ENCODE measurements at places on chromosomes 13 and 19.

GRCh38 chr19:6007866-6008265 is 29.9 kb upstream of the RANBP3 start:
- no peak for DNase-seq

GRCh38 chr13:80215368-80215767 is 125.6 kb downstream of the SPRY2 start:
- no peak for DNase-seq

DNA sequence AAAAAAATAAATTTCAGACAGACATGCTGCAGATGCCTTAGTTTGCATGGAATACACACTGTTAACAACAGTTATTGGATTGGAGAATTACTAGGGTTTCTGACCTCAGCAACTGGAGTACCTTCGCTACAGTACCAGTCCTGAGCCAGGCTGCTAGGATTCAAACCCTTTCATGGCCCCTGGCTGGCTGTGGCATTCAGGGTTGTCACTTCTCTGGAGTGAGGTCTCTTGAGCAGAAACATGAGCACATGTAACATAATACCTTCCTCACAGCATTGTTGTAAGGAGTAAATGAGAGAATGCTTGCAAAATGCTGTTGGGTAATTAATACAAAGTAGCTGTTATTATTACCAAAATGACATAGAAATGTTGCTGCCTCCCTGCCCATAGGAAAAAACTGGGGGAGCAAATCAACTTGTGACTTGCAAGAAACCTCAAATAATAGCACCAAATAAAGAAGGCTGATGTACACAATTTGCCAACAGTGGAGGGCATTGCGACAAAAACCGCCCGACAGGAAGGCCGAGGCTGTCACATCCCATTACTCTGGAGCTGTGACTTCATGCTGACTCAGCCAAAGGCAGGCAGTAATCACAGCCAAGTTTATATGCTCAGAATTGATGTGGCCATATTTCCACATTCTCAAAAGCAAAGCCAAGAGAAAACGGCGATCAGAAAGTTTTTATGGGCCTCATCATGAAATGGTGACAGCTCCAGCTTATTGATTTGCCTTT is 100.4 kb downstream of the RFC3 start:
- DNase-seq = peak; percentile 47

GRCh38 chr19:6753178-6754031 is 13.8 kb downstream of the SH2D3A start:
- DNase-seq = no peak

DNA sequence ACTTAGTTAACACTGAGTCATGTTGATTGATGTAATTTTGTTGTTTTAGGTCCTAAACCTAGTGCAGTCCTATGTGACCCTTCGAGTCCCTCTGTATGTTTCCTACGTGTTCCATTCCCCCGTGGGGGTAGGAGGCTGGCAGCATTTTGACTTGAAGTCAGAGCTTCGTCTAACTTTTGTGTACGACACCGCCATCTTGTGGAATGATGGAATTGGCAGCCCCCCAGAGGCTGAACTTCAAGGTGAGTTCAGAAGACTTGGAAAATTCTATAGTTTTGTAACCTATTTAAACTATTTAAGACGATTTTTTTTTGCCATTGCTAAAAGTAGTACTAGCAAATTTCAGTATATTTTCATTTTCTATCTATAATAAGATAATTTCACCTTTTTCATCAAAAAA is 117.9 kb downstream of the STOML3 start:
- no peak for DNase-seq

GRCh38 chr13:31631071-31631470 is 108.3 kb upstream of the RXFP2 start:
- DNase-seq = no peak

DNA sequence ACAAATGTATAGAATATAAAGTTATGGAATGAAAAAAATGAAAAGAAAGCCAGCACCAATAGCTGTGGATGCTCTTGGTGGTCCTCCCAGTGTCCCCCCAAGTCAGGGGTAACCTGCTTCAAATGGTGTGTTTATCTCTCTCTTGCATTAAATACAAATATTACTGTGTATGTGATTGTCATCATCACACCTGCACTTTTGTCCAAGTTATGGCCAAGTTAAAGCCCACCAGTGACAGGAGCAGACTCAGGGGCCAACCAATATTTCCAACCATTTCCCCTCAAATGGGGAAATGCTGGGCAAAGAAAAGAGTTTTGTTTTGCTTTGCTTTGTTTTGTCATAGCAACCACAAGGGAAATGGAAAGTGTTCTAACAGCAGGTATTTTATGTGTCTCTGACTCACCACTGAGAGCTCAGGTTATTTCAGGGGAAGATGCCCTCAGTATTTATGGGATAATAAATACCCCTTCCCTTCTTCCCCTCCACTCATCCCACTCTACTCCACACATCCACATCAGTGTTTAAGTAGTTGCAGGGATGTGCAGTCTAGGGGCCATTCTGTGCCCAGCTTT is 133.6 kb downstream of the COL4A1 start:
- no peak for DNase-seq

GRCh38 chr13:45055902-45056648 is 64.2 kb upstream of the GTF2F2 start:
- no peak for DNase-seq

GRCh38 chr13:101698400-101698799 is 245.9 kb downstream of the ITGBL1 start:
- no peak for DNase-seq

GRCh38 chr13:97250560-97250959 is 28.4 kb downstream of the MBNL2 start:
- no peak for DNase-seq

GRCh38 chr13:67855741-67856238 is 625.7 kb upstream of the PCDH9 start:
- no peak for DNase-seq

DNA sequence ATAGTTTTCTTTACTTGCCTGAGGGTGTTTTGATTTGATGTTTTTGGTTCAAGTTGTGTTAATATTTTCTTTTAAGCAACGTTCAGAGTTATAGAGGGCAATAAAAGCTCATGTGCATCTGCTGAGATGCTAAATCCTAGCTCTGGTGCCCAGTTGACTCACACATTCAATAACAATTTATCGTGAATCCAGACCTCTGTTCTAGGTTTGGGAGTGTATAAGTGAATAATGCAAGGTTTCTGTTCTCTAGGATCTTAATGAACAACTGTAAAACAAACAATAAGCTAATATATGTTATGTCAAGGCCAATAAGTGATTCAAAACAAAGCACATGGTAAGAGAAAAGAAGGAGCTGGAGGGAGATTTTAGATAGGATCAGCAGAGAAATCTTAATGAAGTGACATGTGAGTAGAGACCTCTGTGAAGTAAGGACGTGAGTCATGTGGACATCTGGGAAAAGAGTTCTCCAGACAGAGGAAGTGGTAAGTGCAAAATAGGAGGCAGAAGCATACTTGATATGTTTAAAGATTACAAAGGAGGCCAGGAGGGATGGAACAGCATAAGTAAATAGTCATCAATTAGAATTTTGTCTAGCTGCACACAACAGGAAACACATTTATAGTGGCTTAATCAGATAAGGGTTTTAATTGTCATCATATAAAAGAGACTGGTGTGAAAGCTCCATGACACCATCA is 278.5 kb upstream of the HTR2A start:
- DNase-seq = peak; percentile 2

GRCh38 chr19:798415-799075 is 1.3 kb downstream of the PTBP1 start:
- DNase-seq = no peak

GRCh38 chr13:24104723-24105122 is 55.8 kb upstream of the SPATA13 start:
- no peak for DNase-seq

DNA sequence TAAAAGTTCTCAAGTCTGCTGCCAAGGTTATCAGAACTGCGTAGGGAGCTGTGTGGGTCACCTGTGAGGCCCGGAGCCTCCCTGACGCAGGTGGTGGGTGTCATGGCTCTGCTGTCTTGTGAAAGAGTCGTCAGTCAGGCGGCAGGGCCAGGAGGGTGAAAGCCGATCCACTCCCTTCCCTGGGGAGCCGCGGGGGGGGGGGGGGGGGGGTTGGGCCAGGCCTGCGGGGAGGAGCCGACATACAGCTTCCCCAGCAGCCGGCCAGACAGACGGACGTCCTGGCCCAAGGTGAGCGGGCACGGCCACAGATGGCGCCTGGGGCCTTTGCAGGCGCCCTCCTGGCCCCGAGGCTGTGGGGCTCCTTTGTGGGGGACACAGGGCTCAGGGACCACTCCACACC is 12.4 kb downstream of the SBNO2 start:
- peak; percentile 43 for DNase-seq

- DNase-seq = no peak
Observed at GRCh38 chr13:41833201-41833600, 127.7 kb downstream of the VWA8 start.

DNA sequence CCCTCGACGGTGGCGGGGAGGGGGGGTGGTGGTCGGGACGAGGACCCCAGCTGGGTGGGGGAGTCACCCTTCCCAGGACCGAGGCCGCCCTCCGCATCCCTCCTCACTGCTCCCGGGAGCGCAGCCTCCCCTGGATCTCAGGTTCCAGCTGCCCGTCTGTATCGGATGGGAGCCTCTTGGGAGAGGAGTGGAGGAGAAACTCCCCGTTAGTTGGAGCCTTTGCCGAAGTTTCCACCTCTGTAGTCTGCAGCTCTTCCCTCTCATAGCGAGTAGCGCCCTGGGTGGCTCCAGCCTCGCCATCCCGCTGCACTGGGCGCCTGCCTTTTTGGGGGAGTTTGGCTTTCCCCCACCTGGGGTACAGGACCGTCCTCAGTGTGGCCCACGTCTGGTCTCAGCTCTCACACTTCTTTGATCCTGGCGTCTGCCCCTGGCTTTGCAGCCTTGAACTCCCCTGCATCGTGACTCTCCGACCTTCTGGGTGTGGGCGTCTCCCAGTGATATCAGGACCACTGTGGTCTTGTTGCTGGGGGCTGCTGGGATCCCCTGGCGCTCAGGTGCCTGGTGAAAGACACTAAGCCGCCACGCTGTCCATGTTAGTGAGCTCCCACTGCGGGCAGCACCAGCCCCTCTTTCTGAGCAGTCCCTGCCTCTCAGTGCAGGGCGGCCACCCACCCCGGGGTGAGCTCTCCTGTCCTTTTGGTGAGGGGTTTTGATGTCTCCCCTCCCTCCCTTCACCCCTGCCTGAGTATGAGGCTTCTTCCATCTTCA is 1.1 kb downstream of the CNOT3 start:
- DNase-seq = no peak

GRCh38 chr13:63625869-63626268 is 2210.2 kb upstream of the PCDH20 start:
- no peak for DNase-seq

DNA sequence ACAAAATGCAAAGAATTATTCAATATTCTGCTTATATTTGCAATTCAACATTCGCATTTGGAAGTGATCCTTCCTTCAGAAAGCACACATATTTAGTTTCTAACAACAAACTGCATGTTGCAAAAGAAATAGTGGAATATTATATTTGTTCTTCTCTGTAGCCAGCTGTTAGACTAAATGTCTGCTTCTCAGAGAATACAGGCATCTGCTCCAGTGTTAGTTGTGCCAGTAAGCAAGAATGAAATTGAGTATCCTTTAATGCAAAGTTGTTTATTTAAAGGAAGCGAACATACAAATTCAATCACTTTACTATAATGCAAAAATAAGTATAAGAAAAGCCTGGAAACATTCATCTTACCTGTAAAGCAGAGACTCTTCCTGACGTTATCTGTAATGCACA is 663 bp downstream of the SLITRK6 start:
- DNase-seq = peak; percentile 38

GRCh38 chr13:27041341-27041740 is 130.3 kb downstream of the USP12 start:
- no peak for DNase-seq

GRCh38 chr13:48896312-48896711 is 79.4 kb upstream of the FNDC3A start:
- DNase-seq = no peak

- DNase-seq = no peak
Observed at GRCh38 chr13:48643159-48643558, 10.6 kb upstream of the CYSLTR2 start.

DNA sequence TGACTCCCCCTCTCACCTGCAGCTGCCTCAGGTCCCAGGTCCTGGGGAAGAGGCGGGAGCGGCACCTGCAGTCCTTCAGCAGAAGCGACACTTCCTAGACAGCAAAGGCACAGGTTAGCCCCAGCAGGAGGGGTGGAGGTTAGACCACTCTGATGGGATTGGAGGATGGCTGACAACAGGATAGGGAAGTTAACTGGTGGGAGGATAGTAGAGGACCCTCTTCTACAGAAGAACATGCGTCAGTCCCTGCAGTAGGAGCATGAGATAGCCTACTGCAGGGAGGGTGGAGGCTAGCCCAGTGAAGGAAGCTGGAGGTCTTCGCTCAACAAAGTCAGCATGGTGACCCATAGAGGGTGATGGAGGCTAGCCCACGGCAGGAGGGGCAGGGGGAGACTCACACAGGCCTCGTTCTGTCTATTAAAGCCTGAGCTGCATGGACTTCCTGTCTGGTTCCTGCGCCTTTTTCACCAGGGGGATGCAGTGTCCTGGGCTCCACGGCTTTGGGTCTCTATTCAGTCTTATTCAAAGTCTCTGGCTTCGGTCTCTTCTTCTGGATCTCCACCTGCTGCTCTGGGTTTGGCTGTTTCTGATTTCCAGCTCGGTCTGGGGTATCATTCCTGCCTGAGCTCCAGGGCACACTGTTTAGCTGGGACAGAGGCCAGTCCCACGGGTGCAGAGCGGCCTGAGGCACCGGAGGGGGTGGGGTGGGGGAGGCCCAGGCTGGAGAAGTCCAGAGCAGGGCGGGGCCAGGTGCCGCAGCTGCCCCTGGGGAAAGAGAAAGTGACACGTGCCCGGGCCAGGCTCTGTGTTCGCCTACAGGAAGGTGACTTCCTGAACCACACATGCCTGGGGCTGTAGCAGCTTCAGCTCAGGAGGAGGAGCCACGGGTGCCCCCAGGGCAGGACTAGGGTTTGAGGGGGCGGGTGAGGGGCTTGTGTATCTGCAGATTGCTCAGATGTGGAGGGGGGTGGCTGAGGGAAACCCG is 7.3 kb downstream of the IFNL3 start:
- no peak for DNase-seq

DNA sequence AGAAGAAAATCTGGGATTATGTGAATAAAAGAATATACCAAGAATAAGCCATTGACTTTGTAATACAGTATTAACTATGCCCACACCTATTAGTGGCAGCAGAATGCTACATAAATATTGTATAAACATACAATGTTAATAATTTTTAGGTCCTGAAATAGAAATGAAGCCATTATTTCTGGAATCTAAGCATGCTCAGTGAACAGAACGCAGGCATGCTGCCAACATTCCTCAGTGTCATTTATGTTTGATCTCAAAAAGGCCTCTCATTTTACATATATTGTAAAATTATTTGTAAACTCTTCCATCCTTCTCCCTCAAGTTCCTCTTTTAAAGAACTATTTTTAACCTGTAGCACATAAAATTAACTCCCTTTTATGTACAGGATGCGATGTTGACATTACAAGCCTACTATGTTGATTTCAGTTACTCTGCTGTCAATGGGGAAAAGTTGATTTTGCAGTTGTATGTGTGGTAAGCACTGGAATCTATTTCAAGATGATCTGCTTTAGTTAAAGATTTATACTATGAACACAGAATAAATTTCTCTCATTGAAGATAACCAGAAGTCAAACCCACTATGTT is 118.8 kb downstream of the VWA8 start:
- no peak for DNase-seq
